ENCODE measurements at places on chromosomes 6 and 20.

- DNase-seq: no peak
Observed at GRCh38 chr20:48090314-48090713, 305.0 kb upstream of the SULF2 start.

- DNase-seq: no peak
Observed at GRCh38 chr6:99951016-99951805, 42.8 kb downstream of the MCHR2 start.

DNA sequence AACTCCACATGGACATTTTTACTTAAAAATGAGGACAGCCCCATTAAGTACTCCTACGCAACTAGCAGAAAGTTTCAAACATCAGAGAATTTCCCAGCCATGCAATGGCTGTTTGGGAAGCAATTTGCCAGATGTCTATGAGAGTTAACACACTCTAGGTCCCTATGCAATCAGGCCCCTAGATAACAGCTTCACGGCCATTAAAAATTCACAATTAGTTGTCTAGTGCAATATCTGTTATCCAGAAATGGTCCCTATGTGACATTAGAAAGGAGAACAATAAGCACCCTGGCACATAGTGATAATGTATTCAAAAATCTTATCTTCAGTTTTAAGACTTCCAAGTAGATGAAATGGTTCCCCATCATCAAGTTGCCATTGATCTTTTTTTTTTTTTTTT lies 174.3 kb upstream of the NRSN1 start:
- no peak for DNase-seq

- DNase-seq: no peak
Observed at GRCh38 chr20:47847884-47848485, 62.7 kb upstream of the SULF2 start.

GRCh38 chr6:134021396-134022122 lies 30.9 kb downstream of the SLC2A12 start:
- DNase-seq: peak; percentile 23

DNA sequence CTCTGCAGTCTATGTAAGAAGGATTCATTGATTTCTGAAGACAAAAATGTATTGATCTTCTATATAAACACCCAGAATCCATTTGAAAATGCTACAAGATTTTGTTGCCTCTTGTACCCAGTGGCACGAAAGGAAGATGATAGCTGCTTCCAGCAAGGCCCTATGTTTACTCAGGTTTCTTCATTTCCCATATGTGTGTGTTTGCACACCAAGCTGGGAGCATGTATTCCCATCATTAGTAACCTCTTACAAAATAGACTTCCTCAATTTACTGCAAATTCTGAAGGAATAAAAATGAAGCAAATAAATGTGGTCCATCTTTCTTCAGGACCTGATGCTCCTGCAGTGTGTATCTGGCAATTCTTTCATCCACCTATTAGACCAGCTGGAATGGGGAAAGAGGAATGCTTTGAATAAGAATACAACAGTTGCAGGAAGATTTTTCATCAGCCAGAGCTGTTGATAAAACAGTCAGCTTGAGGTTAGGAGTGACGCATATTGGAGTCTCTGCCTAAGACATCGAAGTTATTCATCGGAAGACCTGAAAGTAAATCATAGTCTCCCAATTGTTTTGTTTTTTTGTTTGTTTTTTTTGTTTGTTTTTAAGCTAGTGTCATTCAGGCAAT lies 132.3 kb downstream of the PDE7B start:
- no peak for DNase-seq

- DNase-seq: no peak
Observed at GRCh38 chr6:157420497-157420896, 39.5 kb downstream of the ZDHHC14 start.

DNA sequence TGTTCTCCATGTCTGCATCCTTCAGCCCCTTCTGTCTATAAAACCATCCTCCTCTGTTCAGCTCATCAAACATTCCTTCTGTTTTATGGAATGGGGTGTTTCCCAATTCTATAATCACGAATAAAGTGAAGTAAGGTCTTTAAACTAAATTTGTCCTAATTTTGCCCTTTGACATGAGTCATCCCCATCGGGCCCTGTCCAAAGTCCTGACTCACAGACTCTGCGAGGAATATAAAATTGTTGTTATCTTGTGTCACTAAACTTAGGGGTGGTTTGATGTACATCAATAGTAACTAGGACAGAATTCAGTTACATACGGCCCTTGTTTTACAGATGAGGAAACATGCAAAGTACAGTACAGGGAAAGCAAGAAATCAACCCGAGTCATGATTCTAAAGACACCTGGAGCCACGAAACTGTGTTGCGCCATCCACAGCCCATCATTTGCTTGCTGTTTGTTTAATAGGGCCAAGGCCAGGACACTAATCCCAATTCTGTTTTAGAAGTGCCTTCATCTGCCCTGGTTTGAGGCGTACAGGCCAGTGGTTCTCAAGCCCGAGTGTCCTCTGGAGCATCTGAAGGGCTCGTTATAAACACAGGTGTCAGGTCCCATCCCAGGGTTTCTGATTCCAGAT lies 2.8 kb downstream of the ACSS1 start:
- peak; percentile 47 for DNase-seq

DNA sequence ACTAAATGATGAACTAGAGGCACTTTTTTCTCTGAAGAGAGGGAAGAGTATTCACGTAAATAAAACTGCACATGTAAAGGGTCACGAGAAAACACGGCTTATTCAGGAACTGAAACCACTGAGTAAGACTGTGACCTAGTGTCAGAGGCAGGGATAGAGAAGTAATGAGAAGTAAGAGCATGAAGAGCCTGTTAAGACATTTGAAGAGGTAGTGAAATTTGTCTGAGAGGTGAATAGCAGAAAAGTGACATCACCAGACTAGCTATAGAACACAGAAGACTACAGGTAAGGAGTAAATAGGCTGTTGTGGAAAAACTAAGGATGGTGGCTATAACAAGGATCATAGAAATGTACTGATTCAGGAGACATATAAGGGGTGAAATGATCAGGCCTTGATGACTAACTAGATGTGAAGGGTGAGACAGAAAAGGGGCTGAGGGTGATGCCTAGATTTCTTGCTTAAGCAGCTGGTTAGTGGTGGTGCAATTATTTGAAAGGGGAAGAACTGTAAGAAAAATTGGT lies 76.8 kb downstream of the REV3L start:
- DNase-seq: peak; percentile 85

GRCh38 chr6:22020299-22021003 lies 276.4 kb downstream of the PRL start:
- DNase-seq: peak; percentile 42

DNA sequence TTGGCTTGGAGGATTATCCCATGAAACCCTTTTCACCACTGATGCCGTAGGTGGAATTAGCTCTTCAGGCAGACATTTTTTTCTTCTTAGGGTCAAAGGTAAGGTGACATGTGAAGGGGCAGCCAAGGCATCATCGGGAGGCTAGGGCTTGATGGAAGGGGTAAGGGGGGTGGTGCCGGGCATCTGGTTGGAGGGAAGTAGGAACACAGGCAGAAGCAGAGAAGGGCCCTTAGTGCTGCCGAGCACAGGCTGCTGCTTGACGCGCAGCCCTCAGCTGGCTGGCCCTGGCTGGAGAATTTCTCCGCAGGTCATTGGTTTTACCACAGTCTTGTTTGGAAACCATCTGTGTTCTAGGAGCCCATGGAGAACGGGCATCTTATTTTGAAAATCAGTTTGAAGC lies 54.7 kb downstream of the TRAF3IP2 start:
- DNase-seq: no peak

DNA sequence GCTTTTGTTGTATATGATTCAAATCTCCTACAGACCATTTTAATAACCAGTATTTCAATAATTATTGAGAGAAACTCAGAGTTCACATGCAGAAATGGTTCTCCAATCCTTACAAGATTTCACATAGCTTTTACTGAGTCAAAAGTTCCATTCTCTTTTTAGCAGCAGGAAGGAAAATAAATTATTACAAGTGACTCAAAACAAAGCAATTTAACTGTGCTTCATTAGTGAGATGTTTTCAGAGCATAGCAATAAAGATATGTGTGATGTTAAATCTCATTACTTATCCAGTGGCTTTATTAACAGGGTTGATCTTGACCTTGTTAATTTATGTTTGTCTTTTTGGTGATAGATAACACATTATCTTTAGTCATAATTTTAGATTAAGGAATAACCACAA lies 22.0 kb downstream of the KIF13A start:
- no peak for DNase-seq

GRCh38 chr6:75970093-75970492 lies 102.4 kb downstream of the IMPG1 start:
- DNase-seq: no peak

GRCh38 chr6:125789167-125789566 lies 1.6 kb upstream of the NCOA7 start:
- no peak for DNase-seq

- DNase-seq: no peak
Observed at GRCh38 chr20:45444050-45444449, 25.5 kb upstream of the WFDC2 start.

DNA sequence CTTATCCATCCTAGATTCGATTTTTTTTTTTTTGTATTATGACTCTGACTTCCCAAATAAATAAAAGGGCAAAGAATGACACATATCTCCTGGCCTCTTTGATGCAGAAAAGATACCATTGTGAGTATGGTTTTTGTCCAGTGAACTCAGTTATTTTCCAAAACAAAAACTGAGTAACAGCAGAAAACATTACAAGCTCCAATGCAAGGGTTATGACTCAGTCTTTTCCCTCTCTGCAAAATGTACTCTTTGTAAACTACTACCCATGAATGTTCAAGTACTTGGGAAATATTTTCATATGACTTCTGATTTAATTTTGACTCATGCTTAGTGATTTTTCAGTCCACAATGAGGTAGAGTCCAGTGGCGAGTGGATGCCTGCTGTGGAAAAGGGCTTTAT lies 355.3 kb downstream of the RNF144B start:
- DNase-seq: no peak

- no peak for DNase-seq
Observed at GRCh38 chr6:54695815-54696214, 150.8 kb upstream of the FAM83B start.

GRCh38 chr6:44733126-44733525 lies 345.6 kb downstream of the CDC5L start:
- DNase-seq: no peak

DNA sequence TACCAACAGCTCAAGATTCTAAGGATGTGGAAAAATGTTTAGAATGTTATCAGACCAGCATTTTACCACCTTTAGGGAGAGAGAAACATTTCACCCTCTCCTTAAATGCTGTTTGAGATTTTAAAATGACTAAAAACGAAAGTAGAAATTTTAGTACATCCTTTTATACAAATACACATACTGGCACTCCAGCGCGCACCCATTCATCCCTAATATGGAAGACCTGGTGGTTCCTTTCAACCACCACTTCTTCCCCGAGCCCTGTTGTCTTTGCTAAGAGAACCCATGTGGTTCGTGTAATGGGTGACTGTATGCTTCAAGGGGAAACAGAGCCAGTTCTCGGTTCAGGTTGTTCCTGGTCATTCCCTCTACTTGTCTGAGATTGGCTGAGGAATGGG lies 21.3 kb downstream of the SPATA2 start:
- DNase-seq: no peak

GRCh38 chr20:3203315-3204123 lies 963 bp downstream of the DDRGK1 start:
- DNase-seq: no peak

- no peak for DNase-seq
Observed at GRCh38 chr20:19257865-19258264, 45.4 kb downstream of the SLC24A3 start.
